ENCODE measurements at places on chromosomes 6 and 20.

DNA sequence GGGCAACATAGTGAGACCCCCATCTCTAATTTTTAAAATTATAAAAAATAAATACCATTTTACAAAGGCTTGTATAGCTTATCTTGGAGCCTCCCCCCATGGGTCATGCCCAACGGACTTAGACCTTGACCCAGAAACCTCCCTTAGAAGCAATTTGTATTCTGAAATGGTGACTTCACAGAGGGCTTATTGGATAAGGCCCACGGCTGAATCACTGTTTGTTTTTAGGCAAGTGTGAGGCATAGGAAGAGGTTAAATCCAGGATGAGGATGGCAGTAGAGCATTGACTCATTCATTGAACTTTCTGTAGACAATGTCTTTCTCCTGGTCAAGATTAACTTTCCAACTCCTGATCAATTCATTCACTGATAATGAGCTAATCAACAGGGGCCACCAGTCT lies 6.2 kb upstream of the SNAI1 start:
- DNase-seq, result no peak

GRCh38 chr6:141510803-141511202 lies 621.9 kb upstream of the GJE1 start:
- DNase-seq, result no peak

- no peak for DNase-seq
Observed at GRCh38 chr6:38774929-38775707, 60.0 kb downstream of the DNAH8 start.

GRCh38 chr20:31568041-31568731 lies 36.9 kb upstream of the ID1 start:
- DNase-seq, result no peak
